ENCODE measurements at places on chromosomes 2 and 18.

DNA sequence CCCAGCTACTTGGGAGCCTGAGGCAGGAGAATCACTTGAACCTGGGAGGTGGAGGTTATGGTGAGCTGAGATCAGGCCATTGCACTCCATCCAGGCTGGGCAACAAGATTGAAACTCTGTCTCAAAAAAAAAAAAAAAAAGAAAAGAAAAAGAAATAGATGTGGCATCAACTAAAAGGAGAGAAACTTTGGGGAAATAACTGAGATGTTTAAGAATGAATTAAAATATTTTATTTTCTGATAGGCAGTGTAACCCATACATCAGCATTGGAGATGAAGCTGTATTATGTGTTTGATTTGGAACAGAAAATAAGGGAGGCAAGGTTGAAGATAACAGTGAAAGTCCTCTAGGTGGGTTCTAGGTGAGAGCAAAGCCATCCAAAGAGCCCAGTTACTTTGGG, 110.7 kb upstream of the HNRNPA3 start:
- no peak for DNase-seq

- no peak for DNase-seq
These were observed 216.1 kb downstream of the ZNF804A start for GRCh38 chr2:184814421-184814820.

DNA sequence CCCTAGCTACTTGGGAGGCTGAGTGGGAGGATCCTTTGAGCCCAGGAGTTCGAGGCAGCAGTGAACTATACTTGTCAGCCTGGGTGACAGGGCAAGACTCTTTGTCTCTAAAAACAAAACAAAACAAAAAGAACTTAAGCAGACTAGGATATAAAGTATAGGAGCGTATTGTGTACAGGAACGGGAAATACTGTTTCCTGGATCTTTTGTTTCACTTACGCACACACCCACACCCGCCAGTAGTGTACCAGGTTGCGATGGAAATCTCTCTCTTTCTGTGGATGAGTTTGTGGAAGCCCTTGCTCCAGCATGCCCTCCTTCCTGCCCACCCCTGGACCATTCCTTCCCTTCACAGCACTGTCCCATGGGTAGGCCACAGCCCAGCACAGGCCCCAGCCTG, 136.3 kb downstream of the RPIA start:
- no peak for DNase-seq

GRCh38 chr2:216994353-216994854, 134.5 kb upstream of the TNP1 start:
- DNase-seq: no peak

- DNase-seq: no peak
These were observed 4.8 kb upstream of the TMEM37 start for GRCh38 chr2:119426801-119427395.

- DNase-seq: no peak
These were observed 444 bp upstream of the MMADHC start for GRCh38 chr2:149587950-149588487.

GRCh38 chr2:40372283-40372985, 79.5 kb downstream of the SLC8A1 start:
- DNase-seq: no peak

DNA sequence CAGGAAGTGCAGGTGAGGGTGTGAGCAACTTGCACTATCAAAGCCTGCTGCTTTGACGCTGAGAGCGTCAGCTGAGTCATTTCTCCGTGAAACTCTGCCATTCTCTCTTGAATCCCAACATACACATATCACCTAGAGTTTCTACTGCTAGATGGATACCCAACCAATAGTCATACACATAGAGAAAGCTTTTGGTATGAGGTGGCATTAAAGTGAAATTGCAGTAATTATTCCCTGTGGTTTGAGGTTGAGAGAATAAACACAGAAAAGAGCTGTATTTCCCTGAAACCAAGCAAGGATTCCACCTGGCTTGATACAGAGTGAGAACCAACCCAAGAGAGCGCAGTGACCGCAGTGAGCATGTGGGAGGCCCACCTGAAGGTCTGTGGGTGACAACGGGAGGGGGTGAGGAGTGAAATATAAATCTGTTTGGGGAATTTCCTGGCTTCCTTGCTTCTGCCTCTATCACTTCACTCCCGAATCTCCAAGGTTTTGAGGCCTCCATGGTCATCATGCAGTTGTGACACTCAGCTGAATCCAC, 28.8 kb upstream of the TMEM18 start:
- DNase-seq: no peak

DNA sequence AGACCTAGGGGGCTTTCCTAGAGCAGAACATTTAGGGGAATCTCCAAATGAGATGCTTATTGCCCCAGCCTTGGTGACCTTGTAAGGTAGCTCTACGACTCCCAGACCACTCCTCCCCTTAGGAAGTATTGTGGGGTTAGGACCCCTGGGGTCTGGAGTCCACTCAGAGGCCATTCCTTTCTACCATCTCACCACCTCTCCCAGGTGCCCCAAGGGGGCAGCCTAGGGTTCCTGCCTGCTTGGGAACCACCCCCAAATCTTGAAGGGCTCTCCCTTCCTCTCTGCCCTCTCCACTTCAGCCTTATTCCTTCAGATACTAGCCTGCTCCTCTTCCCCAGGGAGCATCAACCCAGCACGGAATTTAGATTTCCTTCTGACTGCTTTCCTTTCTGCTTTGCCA, 17.5 kb upstream of the EXOC6B start:
- no peak for DNase-seq

GRCh38 chr2:201730651-201731285, 32.3 kb upstream of the MPP4 start:
- no peak for DNase-seq

GRCh38 chr2:199751492-199752120, 99.4 kb downstream of the FTCDNL1 start:
- no peak for DNase-seq

DNA sequence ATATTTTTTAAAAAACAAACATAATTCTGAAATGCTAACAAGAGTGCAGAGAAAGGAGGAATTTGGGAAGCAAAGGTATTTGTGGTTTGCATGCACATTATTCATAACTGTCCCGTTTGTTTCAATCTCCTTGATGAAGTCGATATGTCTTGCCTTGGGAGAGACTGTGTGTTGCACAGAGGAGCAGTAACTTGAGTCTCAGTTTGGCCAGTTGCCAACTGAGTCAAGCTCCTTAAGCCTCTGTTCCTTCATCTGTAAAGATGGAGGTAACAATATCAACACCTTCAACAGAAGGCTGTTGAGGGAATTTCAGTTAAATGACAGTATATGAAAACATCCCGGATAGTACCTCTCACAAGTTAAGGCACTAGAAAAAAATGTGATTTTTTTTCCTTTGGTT, 226.2 kb downstream of the ASXL3 start:
- DNase-seq: no peak

DNA sequence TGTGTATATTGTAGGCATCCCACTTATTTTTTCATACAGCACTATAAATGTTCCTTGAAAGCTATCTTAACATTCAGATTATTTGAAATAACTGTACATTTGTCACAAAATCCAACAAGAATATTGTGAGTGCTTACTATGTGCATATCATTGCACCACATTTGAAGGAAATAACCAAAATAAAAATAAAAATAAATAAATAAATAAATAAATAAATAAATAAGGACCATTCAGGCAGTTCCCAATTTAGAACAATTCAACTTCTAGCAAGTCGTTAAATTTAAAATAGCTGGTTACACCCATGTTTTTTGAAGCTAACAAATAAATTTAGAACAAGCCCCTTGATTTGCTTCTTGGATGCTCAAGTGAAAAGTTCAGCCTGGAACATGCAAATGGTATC, 548.3 kb downstream of the ERBB4 start:
- no peak for DNase-seq

DNA sequence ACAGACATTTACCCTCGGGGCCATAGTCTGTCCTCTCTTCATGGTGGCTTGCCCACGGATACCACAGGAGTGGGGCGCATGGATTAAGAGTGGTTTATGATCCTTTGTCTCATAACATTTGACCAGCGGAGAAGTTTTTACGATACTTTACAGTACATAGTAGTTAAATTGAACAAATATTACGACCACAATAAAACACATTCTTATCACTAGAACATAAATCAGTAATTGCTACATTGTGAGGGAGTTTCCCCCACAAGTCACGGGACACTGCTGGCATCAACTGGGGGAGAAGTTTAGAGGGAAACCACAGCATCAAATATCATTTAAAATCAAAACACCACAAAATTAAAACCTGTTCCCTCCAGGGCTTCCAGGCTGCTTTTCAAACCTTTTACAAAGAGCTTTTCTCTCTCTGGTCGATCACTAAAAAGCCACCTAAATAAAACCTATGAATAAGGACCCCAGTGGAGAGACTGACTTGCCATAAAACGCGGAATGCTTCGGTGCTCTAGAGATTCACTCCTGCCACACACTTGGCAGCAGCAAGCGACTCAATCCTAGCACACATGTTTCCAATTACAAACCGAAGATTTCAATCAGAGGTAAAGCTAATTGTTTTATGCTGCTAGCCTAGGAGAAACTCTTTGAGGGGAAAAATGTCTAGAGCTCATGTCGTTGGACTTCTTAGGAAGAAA, 173.7 kb upstream of the HNRNPA3 start:
- no peak for DNase-seq

- DNase-seq: no peak
These were observed 191.0 kb upstream of the CCDC150 start for GRCh38 chr2:196448407-196449079.

DNA sequence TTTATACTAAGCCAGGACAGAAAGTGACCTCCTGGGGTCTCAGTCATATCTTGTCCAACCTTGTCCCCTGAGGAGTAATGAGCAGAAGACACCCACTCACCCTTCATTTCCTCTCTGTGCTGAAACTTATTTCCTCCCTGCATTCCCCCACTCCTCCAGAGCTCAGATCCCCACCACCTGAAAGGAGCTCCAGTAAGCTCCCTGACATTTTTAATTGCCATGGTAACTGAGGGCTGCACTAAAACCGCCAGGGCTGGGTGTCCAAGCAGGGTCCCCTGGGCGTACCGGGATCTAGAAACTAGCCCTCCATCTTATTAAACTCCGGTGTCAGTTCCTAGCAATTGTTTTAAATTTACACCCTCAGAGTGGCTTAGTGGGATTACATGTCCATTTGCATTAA, 393.3 kb upstream of the HNRNPA3 start:
- no peak for DNase-seq

GRCh38 chr2:167646557-167646956, 600.8 kb downstream of the STK39 start:
- DNase-seq: no peak

GRCh38 chr2:60148716-60149115, 404.7 kb downstream of the BCL11A start:
- DNase-seq: no peak

GRCh38 chr2:165725421-165725820, 68.6 kb downstream of the GALNT3 start:
- peak; percentile 2 for DNase-seq
